ENCODE measurements at places on chromosomes 2 and 18. TPM values are rescaled to one million over a fixed set of nuclear protein-coding genes. Genes with fewer than 3 reads are reported as not detected.

C2orf68 gene
- 61.5 TPM for total RNA-seq

HOXD8 gene
- total RNA-seq, result not detected

ALK gene
- not detected for total RNA-seq

MTA3 gene
- total RNA-seq, result 26.2 TPM

CD207 gene
- total RNA-seq, result not detected

DGUOK gene
- total RNA-seq, result 70.1 TPM

CNTNAP5 gene
- not detected for total RNA-seq

MFSD6 gene
- total RNA-seq, result 20.0 TPM

- H3K4me1 ChIP-seq, result peaks cover 15% of the 10 kb centered on the region
- H3K27ac ChIP-seq, result no peak overlapping the region
- no peaks in the 10 kb centered on the region for H3K27me3 ChIP-seq
Measured at GRCh38 chr2:148613231-148614013, 31.1 kb upstream of the EPC2 start.

GRCh38 chr2:26609839-26610277 lies 31.3 kb downstream of the CIB4 start:
- no peak for DNase-seq
- peaks cover 10% of the 10 kb centered on the region for H3K27me3 ChIP-seq
- H3K36me3 ChIP-seq, result no peaks in the 10 kb centered on the region
- H3K4me3 ChIP-seq, result peak overlapping the region; percentile 63
- no peak overlapping the region for H3K27ac ChIP-seq
- H3K4me1 ChIP-seq, result peaks cover 17% of the 10 kb centered on the region

- no peaks in the 10 kb centered on the region for H3K27me3 ChIP-seq
Measured at GRCh38 chr2:119678021-119678656, 862 bp upstream of the TMEM177 start.

- no peak for DNase-seq
- H3K36me3 ChIP-seq, result peaks cover 2% of the 10 kb centered on the region
- peaks cover 5% of the 10 kb centered on the region for H3K4me1 ChIP-seq
- H3K4me3 ChIP-seq, result no peak overlapping the region
- no peak overlapping the region for H3K27ac ChIP-seq
Measured at GRCh38 chr2:159506764-159507440, 109.4 kb downstream of the BAZ2B start.

DNA sequence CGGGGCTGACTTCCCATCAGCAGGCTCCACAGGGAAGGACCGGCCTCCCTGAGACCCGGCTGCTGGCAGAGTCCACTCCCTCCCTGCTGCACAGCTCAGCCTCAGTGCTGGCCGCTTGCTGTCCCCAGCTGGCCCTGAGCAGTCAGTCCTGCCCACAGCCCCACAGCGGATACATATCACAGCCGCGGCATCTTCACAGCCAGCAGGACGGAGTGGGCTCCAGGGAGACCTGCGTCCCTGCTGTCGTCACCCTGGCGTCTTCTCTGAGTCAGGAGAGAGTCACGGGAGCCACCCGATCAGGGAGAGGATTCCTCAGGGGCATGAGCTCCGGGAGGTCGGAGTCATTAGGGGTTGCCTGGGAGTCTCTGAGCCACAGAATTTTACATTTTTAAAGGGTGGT lies 13.1 kb upstream of the SNTG2 start:
- H3K4me3 ChIP-seq, result no peak overlapping the region
- H3K27ac ChIP-seq, result no peak overlapping the region
- no peaks in the 10 kb centered on the region for H3K4me1 ChIP-seq
- H3K27me3 ChIP-seq, result peaks cover 2% of the 10 kb centered on the region
- no peak for DNase-seq

GRCh38 chr2:69762513-69763494 lies 20.9 kb downstream of the ANXA4 start:
- no peak overlapping the region for H3K4me3 ChIP-seq
- no peak overlapping the region for H3K27ac ChIP-seq
- peaks cover 44% of the 10 kb centered on the region for H3K4me1 ChIP-seq
- H3K27me3 ChIP-seq, result no peaks in the 10 kb centered on the region
- no peak for DNase-seq

DNA sequence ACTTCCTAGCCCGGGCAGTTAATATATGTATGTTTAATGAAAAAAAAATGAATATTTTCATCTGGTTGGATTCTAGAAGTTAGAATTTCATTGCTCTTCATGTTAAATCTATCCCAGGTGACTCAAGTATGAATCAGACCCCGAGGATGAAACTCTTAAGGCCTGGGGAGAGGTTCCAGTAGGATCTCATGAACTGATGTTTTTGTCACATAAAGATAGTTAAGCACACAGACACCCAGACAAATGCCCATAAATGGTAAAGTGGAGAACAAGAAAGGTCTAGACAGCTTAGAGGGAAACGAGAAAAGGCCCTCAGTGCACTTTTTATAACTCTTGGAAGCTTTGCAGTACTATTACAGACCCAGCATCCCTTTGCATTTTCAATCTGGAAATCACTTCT lies 114.1 kb downstream of the RIF1 start:
- H3K27me3 ChIP-seq, result no peaks in the 10 kb centered on the region
- no peak for DNase-seq
- H3K36me3 ChIP-seq, result no peaks in the 10 kb centered on the region
- H3K4me1 ChIP-seq, result peaks cover 18% of the 10 kb centered on the region

DNA sequence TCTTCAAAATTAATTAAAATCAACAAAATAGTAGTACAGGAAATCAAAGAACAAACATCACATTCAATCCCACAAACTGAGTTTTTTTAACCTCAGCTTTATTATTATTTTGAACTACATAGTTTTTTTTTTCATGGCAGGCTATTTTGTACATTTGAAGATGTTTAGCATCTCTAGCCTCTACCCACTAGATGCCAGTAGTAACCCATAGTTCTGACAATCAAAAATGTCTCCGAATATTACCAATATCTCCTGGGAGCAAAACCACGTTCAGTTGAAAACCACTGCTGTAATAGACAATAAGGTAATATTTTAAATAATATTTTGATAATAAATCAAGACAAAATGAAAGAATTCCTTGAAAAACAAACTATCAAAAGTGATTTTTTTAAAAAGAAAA lies 702.6 kb upstream of the LRRTM1 start:
- H3K4me3 ChIP-seq, result no peak overlapping the region
- H3K27ac ChIP-seq, result no peak overlapping the region
- no peak for DNase-seq
- H3K27me3 ChIP-seq, result no peaks in the 10 kb centered on the region
- H3K4me1 ChIP-seq, result no peaks in the 10 kb centered on the region
- no peaks in the 10 kb centered on the region for H3K36me3 ChIP-seq

- peaks cover 7% of the 10 kb centered on the region for H3K4me1 ChIP-seq
- H3K4me3 ChIP-seq, result no peak overlapping the region
- H3K27me3 ChIP-seq, result peaks cover 8% of the 10 kb centered on the region
- H3K27ac ChIP-seq, result no peak overlapping the region
Measured at GRCh38 chr2:43689999-43690398, 13.8 kb upstream of the C1GALT1C1L start.

DNA sequence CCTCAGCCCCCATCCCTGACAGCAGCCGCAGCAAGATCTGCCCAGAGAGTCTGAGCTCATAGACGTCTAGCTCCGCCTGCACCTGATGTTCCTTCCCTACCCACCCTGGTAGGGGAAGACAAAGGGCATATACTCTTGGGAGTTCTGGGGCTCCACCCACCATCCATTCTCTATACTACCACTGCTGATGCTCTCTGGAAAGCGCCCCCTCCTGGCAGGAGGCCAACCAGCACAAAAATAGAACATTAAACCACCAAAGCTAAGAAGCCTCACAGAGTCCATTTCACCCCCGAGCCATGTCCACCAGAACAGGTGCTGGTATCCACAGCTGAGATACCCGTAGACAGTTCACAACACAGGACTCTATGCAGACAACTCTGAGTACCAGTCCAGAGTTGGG lies 662.6 kb upstream of the FAM98A start:
- H3K4me1 ChIP-seq, result no peaks in the 10 kb centered on the region
- DNase-seq, result no peak

DNA sequence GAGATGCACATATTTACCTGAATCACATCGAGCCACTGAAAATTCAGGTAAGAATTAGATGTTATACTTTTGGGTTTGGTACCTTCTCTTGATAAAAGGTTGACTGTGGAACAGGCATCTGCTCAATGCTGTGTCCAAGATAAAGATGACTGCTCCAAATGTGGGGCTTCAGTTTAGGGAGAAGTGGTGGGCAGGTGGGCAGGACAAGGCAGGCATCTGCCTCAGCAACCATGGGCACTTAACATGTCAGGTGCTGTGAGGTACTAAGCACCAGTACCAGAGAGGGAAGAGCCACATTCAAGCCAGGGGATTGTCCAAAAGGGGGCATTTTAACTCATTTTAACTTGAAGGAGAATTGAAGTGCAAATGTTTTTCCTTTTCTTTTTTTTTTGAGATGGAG lies 14.0 kb downstream of the TYMS start:
- DNase-seq, result no peak
- H3K27me3 ChIP-seq, result no peaks in the 10 kb centered on the region
- H3K36me3 ChIP-seq, result peaks cover 9% of the 10 kb centered on the region
- no peak overlapping the region for H3K4me3 ChIP-seq
- H3K27ac ChIP-seq, result no peak overlapping the region
- no peaks in the 10 kb centered on the region for H3K4me1 ChIP-seq

DNA sequence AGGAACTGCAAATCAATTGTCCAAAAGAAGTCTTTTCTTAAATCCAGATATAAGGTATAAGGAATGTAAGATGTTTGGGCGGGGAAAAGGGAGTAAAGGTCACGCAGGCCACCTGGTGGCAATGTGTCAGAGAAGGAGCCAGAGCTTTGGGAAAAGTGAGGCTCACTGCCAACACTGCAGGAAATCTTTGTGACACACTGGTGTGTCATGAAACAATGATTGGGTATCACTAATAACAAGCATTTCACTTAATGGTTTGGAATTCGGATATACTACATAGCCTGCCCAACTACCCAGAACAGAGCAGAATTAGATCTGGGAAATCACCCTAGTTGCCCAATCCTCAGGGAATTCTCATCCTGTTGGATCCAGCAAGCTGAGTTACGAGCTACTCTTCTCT lies 61.0 kb downstream of the RBMS1 start:
- H3K27me3 ChIP-seq, result peaks cover 6% of the 10 kb centered on the region
- H3K27ac ChIP-seq, result no peak overlapping the region
- no peak overlapping the region for H3K4me3 ChIP-seq

DNA sequence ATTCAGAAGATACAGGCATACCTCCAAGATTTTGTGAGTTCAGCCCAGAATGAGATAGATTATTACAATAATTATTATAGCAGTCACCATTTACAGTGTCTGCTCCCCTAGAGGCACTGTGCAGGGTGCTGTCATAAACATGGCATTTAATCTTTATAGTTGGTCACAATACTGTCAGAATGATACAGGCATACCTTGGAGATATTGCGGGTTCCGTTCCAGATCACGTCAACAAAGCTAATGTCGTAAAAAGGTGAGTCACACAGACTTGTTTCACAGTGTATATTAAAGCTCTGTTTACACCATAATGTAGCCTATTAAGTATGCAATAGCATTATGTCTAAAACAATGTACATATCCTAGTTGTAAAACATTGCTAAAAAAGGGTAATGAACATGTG lies 45.6 kb downstream of the ZRANB3 start:
- H3K27ac ChIP-seq, result no peak overlapping the region
- no peaks in the 10 kb centered on the region for H3K27me3 ChIP-seq
- peaks cover 14% of the 10 kb centered on the region for H3K36me3 ChIP-seq
- no peak for DNase-seq
- peaks cover 4% of the 10 kb centered on the region for H3K4me1 ChIP-seq
- H3K4me3 ChIP-seq, result no peak overlapping the region

DNA sequence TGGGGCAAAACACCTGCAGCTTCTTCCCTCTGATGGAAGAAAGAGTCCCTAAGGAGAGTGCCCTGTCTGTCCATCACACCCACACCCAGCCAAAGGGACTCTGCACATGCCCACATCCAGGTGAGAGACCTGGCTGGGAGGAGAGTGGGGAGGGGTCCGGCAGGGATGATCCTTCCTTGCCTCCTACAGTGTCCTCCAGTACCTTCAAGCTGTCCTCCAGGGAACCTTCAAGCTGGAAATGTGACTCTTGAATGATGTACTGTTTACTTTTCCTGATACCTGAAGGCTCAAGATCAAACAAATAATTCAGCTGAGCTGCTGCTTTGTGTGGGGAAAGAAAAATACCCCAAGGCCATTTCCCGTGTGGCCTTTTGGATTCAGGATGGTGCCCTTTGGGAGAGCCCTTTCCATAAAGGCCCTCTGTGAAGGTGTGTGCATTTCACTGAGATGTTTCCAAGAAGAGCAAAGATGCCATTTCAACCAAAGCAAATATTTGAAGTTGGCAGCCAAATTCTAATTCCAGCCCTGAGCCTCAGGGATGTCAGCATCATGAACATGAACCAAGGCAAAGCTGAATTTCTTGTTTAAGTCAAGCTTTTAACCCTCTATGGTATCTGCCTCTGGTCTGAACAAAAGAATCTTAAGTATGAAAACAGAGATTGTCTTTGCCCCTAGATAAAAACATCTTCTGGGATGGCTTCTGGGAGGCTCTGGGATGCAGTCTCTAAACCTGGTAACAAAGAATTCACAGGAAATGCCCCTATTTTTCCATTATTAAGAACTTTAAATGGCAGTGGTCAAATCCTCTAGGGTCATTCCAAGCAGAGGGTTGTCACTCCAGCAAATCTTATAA lies 11.1 kb downstream of the EVA1A start:
- H3K4me1 ChIP-seq, result no peaks in the 10 kb centered on the region
- peaks cover 27% of the 10 kb centered on the region for H3K27me3 ChIP-seq
- H3K4me3 ChIP-seq, result no peak overlapping the region
- no peak overlapping the region for H3K27ac ChIP-seq
- DNase-seq, result no peak

GRCh38 chr18:5424903-5425664 lies 118.7 kb downstream of the EPB41L3 start:
- no peaks in the 10 kb centered on the region for H3K36me3 ChIP-seq
- DNase-seq, result no peak
- no peaks in the 10 kb centered on the region for H3K4me1 ChIP-seq
- H3K4me3 ChIP-seq, result no peak overlapping the region
- H3K27me3 ChIP-seq, result peaks cover 3% of the 10 kb centered on the region
- no peak overlapping the region for H3K27ac ChIP-seq

- no peak overlapping the region for H3K27ac ChIP-seq
- no peak overlapping the region for H3K4me3 ChIP-seq
- H3K4me1 ChIP-seq, result no peaks in the 10 kb centered on the region
- H3K36me3 ChIP-seq, result no peaks in the 10 kb centered on the region
- H3K27me3 ChIP-seq, result peaks cover 16% of the 10 kb centered on the region
Measured at GRCh38 chr2:132662732-132663131, 7.3 kb downstream of the LYPD1 start.

DNA sequence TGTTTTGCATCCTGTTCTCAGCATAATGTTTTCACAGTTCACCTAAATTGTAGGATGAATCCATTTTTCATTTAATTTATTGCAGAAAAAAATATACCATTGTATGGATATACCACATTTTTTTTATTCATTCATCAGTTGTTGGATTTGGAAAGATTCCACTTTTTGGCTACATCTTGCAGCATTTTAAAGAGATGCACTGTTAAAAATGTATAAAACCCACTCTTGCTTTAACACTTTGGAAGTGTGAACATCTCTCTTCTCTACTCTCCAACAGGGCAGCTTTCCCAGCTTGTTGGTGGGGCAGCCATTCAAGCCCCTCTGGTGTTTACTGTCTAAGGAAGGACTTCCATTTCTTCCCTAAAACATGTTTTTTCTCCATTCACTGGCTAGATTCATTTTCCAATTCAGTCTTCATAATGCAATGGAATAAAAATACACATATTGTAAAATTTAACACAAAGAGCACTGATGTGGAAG lies 104.4 kb upstream of the CBLN2 start:
- H3K4me1 ChIP-seq, result no peaks in the 10 kb centered on the region
- H3K27me3 ChIP-seq, result no peaks in the 10 kb centered on the region
- no peaks in the 10 kb centered on the region for H3K36me3 ChIP-seq
- H3K27ac ChIP-seq, result no peak overlapping the region
- H3K4me3 ChIP-seq, result no peak overlapping the region
